Brain pericyte (primary cell): ENCODE measurements at places on chromosomes 7 and 10.
A peak's percentile ranks its signal among the peaks of the same experiment; 100 is the strongest.

DNA sequence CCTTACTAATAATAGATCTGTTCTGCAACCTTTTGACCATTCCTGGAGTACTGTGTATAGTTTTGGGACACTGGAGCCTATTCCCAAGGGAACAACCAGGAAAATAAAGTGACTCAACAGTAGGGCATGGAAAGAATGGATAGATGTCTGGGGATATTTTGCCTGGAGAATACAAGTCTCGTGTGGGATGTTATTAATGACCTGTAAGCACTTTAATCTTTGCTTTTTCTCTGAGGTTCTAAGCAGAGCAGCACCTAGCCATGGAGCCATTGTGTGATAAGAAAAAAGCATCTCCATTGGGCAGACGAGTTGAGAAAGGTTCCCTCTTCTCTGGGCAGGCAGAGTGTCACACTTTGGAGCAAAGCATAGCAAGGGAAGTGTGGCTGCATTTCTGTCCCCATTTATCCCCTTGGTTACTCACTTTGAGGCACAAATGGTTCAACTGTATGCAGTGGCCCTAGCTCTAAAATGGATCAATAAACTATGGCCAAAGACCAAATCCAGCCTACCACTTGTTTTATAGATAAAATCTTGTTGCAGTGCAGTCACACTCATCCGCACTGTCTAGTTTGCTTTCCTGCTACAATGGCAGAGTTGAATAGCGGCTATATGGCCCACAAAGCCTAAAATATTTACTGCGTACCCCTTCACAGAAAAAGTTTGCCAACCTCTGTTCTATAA lies 21.0 kb upstream of the CCDC71L start:
- no peak for DNase-seq

DNA sequence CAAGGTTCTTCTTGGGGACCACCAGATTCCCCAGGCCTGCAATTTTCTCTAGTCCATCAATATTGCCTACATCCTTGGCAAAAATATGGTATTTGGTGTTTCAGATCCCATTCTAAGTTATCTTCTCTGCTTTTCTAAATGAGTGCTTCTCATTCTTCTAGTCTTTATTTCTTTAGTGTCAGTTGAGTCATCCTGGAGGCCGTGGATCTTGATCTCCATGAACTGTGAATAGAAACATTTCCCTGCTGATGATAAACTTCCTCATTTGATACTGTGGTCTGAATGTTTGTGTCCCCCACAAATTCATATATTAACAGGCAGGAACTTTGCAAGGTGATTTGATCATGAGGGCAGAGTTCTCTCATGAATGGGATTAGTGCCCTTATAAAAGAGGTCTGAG lies 779.3 kb downstream of the INHBA start:
- DNase-seq, result no peak

GRCh38 chr10:10475812-10476211 lies 541.9 kb upstream of the CELF2 start:
- no peak for DNase-seq

GRCh38 chr7:69622014-69622835 lies 23.9 kb downstream of the AUTS2 start:
- DNase-seq, result no peak

DNA sequence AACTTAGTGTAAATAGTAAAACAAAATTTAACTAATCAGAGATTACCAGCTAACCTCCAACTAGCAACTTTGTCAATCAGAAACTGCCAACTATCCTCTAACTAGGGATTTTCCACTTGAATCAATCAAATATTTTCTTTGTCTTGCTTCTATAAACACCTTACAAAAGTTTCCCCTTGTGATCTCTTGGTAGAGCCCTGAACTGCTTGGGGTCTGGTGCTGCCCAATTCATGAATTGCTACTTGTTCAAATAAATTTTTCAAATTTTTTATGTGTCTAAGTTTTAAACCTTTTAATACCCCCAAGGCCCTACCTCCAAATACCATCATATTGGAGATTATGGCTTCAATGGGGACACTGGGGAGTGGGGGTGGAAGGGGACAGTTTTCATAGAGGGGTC lies 24.0 kb upstream of the AKR1B1 start:
- no peak for DNase-seq

DNA sequence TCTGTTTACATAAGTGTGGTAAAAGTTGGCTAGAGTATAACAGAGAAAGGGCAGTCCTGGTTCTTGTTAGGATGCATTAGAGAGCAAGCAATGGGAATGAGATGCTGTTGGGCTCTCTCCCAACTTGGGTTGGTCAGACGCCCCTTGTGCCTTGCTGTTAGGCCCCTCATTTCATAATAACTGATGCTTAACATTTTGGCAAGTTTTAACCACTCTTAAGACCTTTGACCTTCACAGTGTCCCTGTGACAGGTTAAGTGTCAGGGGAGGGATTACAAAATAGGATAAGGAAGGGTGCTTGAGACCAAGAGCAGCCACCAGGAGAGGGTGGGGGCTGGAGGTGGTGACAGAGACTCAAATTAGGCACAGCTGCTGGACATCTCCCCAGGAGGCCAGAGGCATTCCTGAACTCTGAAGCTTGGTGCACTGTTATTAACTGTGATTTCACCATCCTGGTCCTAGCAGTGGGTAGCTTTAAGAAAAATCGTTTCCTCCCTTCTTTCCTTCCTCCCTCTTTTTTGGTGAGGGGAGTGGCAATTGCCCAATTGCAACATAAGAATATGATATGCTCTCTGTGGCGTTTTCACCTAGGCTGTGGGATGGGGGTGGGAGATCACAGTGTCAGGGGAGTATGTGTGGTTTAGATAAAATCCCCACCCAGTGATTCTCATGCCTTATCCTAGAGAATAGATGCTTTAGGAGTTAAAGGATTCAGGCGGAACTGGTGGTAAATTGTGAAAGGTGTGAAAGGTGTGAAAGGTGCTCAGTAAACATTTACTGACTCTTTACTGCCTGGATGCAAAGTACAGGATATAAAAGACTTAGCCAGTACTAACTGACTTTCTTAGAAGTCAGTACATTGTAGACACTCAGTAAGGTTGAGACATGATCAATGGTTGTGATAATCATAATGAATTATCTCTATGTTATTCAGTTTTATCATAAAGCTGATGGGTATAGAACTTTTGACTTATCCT lies 270.5 kb downstream of the BICC1 start:
- no peak for DNase-seq

DNA sequence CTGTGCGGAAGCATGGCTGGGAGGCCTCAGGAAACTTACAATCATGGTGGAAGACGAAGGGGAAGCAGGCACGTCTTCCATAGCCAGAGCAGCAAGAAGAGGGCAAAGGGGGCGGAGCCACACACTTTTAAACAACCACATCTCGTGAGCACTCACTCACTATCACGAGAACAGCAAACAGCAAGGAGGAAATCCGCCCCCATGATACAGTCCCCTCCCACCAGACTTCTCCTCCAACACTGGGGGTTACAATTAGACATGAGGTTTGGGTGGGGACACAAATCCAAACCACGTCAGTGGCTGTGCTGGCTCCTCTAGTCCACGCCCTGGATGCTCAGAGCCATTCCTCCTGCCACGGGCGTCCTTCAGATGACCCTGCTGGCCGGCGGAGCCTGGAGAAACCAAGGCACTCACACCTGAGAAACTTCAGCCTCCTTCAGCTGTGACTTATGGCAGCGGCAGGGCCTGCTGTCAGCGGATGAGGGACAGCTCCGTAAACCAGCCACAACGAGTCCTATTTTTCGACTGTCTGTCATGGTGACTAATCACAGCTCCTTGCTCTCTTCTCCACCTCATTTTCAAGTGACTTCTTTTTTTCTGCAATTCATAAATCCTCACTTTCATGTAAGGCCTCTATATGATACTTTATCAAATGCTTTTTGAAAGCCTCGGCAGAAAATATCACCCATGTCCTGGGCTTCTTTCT lies 167.9 kb upstream of the PFKP start:
- no peak for DNase-seq

- no peak for DNase-seq
Observed at GRCh38 chr7:23691320-23691719, 11.3 kb downstream of the FAM221A start.

DNA sequence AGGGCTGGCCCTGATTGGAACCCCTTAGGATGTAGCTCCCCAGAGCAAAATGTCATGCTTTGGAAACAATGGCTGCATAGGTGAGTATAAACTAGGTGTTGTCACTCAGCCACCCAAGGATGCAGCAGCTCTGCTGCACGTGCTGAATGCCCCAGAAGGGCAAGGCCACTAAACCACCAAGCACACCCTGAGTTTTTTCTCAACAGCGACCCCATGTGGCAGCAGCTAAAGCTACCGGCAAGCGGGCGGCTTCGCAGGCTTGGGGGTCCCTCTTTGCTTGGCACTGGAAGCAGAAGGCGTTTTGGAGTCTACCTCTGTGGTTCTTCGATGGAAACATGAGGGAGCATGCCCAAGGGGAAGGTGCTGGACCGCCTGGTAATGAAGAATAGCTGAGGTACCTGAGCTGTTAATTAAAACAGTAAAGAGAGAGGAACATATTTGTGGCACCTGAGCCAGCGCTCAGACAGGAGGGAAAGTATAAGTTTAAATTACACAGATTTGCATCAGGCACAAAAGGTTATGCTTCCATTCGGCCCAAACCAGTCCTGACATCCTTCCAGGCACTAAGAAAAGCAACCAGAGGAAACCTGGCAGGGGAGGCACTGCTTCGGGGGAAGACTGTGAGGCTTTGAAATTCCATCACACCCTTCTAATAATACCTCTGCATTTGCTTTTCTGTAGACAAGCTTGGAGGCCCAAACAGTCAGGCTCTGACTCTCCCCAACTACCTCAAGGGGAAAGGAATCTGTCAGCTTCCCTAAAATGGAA lies 152.1 kb downstream of the GFRA1 start:
- no peak for DNase-seq

DNA sequence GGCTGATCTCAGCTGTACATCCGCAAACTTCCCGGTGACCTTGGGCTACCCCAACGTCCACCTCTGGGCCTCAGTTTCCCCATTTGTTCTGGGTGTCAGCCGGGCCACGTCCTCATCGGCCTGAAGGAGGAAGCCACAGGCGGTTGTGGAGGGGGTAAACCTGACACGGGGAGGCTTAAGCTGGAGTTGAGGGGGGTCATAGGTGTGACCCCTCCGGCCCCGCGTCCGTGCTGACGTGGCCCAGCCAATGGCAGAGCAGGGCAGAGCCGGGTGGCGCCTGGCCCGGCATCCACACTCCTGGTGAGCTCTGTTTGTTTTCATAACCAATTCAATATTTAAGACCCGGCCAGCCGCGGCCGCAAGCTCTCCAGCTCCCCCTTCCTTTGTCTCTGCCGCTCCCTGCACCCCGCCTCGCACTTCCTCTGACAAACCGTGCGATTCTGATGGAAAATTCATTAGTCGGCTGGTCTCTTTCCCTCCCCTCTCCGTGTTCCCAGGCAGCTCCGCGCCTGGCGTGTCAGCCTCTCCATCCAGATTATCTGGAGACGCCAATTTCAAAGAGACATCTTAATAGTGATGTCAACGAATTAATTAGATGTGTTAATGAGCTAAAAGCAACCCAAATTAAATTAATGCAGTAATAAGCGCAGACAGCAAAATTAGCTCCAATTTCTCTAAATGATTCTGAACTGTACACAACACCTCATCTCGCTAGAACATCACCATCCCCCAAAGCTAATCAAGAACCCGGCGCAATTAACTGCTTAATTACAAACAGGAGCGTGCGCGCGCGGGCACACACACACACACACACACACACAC lies 55.4 kb downstream of the MICALL2 start:
- DNase-seq, result peak; percentile 24

DNA sequence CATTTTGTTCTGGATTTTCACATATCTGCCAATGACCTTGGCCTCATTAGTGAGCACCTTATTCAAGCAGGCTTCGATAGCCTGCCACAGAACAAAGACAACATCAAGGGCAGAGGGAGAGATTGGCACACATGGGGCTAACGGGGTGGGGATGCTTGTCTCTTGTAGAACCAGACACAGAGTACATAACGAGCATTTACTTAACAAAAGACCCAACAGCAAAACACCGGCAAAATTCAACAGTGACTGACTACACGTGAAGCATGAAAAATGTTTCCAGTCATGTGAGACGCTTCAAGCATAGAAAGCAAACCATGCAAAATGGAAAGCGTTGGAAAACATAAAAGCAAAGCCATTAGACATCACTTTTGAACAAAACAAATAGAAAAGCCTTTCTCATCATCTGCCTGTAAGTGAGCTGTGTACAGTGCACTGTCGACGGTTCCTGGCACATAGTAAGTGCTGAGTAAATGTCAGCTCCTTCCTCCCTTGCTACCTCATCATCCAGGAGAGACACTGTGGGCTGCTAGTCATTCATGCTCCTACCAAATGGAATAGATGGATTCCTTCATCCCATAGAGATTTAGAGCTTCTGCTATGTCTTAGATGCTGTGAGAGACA lies 134.4 kb upstream of the AGK start:
- DNase-seq, result no peak

DNA sequence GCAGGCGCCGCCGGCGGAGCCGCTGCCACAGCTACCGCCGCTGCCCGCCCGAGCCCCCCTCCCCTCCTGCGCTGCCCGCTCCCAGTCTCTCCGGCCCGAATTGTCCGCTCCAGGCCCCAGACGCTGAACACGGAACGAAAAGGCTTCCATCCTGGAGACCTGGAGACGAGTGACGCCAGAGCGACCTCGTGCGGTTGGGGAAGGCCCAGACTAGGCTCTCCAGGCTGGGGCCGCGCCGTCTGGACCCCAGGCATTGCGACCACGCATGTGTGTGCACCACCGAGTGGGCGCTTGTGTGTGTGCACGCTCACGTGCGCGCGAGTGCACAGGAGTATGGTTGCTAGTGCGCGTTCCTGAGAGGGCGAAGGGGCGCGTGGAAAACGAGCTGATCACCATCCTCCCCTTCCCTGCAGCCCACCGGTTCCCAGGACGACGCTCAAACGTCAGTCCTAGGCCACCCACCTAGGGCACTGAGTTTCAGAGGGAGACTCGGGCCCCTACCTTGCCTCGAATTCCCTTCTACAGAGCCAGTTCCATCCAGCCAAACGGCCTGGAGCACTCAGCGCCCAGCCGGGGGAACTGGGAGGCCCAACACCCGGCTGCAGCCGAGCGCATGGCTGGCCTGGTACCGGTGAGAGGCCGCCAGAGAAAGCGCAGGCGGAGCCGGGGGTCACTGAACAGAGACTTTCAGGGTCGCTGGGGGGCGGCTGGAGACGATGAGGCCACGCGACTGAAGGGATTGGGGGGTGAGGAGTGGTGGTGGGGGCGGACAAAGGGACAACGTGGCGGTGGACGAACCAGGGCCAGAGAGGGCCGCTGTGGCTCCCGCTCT lies 11.6 kb downstream of the LBX1 start:
- DNase-seq, result no peak

DNA sequence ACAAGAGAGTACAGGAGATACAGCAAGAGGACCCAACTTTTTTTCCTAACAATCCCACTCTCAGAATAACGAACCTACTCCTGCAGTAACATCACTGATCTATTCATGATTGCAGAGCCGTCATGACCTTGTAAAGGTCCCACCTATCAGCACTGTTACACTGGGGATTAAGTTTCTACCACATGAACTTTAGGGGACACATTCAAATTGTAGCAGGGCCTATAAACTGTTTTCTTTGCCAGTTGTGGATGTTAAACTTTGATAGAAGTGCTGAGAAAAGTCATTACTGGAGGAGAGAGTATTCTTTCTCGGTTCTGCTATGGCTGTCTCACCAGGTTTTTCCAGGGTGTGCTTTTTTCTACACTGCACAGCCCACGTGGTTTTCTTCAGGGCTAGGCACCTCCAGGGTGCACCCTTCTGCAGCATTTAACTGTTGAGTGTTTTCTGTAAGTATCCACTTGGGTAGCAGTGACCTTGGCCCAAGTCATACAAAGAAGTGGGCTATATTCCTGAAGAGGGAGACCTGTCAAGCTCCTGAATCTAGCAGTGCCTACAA lies 131.6 kb upstream of the AHR start:
- DNase-seq, result no peak

- no peak for DNase-seq
Observed at GRCh38 chr7:33044986-33045385, 17.6 kb downstream of the NT5C3A start.

- no peak for DNase-seq
Observed at GRCh38 chr7:45653209-45653907, 79.2 kb downstream of the ADCY1 start.
